ENCODE measurements at places on chromosomes 2 and 18. TPM values are rescaled to one million over a fixed set of nuclear protein-coding genes. Genes with fewer than 3 reads are reported as not detected.

GRCh38 chr2:23757686-23758433 lies 169.1 kb downstream of the ATAD2B start:
- H3K4me3 ChIP-seq, result no peak overlapping the region
- H3K36me3 ChIP-seq, result peaks cover 21% of the 10 kb centered on the region
- no peak overlapping the region for H3K27ac ChIP-seq

DNA sequence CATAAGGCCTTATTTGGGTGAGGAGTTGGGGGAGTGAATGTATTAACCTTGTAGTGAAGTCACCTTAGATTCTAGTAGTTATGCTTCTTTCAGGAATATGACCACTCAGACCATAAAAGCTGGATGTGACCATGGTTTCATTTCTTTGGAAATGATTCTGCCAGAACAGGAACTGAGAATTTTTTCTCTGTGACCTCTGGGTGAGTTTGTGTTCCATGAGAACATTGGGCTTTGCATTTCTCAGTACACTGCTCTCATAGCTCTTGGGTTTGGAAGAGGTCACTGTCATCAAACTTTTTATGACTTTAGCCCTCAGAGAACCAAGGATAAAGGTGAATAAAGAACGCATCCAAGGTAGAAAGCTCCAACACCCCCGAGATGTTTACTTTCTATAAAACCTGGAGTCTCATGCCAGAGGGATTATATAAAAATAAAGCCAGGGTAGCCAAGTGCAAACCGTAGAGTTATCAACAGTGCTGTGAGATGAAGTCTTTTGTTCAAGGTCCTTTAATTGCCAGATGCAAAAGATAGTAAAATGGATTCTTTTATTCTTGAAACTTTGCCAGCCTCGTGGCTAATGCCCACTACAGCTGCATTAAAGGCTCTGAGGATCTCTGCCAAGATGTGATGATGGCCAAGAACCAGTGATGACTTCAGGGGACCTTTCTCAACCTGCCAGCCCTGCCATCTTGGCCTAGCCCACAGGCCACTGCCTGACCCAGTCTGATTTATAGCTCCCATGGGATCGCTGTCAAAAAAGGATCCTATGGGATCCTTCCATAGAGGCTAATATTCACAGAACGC lies 27.8 kb upstream of the MAT2A start:
- no peak for DNase-seq
- H3K4me3 ChIP-seq, result no peak overlapping the region

DNA sequence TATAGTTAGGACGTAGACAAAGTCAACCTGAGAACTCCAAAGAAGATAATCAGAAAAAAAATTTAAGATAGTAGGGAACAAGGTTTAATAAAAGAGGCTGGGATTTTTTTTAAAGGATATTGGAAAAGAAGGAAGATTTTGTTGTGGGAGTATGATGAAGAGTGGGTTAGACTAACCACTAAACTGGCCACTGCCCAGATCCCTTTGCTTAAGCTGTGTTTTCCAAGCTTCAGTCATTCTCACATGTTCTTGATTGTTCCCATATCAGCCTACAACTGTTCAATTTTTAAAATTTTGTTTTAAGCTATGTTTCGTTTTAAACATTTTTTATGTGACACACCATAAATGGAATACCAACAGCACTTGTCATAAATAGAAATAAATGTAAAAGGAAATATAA lies 284.5 kb upstream of the MMADHC start:
- no peaks in the 10 kb centered on the region for H3K27me3 ChIP-seq
- no peak overlapping the region for H3K27ac ChIP-seq
- no peak overlapping the region for H3K4me3 ChIP-seq
- H3K36me3 ChIP-seq, result no peaks in the 10 kb centered on the region
- no peak for DNase-seq

- H3K27ac ChIP-seq, result no peak overlapping the region
- no peak for DNase-seq
- H3K36me3 ChIP-seq, result no peaks in the 10 kb centered on the region
- H3K27me3 ChIP-seq, result no peaks in the 10 kb centered on the region
- no peak overlapping the region for H3K4me3 ChIP-seq
Observed at GRCh38 chr2:187916799-187917198, 362.6 kb upstream of the TFPI start.

DNA sequence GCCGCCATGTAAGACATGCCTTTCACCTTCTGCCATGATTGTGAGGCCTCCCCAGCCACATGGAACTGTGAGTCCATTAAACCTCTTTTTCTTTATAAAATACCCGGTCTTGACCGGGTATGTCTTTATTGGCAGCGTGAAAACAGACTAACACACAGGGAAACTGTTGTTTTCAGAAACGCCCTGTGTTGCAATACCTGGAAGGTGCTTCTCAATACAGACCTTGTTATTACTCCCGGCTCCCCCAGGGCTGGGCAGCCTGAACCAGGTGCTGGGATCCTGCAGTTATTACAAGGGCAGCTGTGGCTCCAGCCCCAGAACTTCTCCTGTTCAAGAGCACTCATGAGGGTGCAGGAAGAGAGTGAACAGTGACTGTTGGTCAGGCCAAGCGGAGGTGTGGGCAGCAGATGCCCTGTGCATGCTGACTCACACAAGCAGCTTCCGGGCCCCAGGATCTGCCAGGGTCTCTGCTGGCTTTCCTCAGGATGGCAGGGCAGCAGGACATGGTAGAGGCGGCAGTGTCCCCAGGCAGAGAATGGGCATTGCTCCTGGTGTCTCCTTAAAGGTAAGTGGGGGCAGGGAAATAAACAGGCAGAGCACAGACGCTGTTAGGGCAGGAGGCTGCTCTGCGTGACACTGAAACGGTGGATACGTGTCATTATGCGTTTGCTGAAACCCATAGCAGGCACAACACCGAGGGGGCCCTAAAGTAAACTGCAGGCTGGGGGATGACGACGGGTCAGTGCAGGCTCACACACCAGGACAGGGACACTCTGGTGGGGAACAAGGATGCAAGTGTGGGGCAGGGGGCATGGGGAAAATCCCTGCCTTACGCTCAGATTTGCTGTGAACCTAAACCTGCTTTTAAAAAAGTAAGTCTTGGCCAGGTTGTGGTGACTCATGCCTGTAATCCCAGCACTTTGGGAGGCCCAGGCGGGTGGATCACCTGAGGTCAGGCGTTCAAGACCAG lies 89.1 kb downstream of the NDUFA10 start:
- peaks cover 18% of the 10 kb centered on the region for H3K4me1 ChIP-seq
- peaks cover 12% of the 10 kb centered on the region for H3K27me3 ChIP-seq
- H3K27ac ChIP-seq, result no peak overlapping the region
- peak; percentile 8 for DNase-seq
- H3K4me3 ChIP-seq, result no peak overlapping the region
- no peaks in the 10 kb centered on the region for H3K36me3 ChIP-seq

- peak overlapping the region; percentile 76 for H3K27ac ChIP-seq
- H3K4me1 ChIP-seq, result peaks cover 56% of the 10 kb centered on the region
- peaks cover 37% of the 10 kb centered on the region for H3K36me3 ChIP-seq
- DNase-seq, result no peak
- no peaks in the 10 kb centered on the region for H3K27me3 ChIP-seq
- H3K4me3 ChIP-seq, result no peak overlapping the region
Observed at GRCh38 chr2:230758566-230759480, 46.2 kb downstream of the CAB39 start.

- H3K27me3 ChIP-seq, result no peaks in the 10 kb centered on the region
- H3K4me3 ChIP-seq, result no peak overlapping the region
- H3K4me1 ChIP-seq, result no peaks in the 10 kb centered on the region
- H3K27ac ChIP-seq, result no peak overlapping the region
- no peaks in the 10 kb centered on the region for H3K36me3 ChIP-seq
Observed at GRCh38 chr2:201964631-201965206, 68.9 kb upstream of the FZD7 start.

GRCh38 chr2:945104-945503 lies 5.5 kb upstream of the SNTG2 start:
- DNase-seq, result no peak
- peaks cover 92% of the 10 kb centered on the region for H3K27me3 ChIP-seq
- H3K27ac ChIP-seq, result no peak overlapping the region
- H3K36me3 ChIP-seq, result no peaks in the 10 kb centered on the region

- no peaks in the 10 kb centered on the region for H3K27me3 ChIP-seq
- no peaks in the 10 kb centered on the region for H3K36me3 ChIP-seq
- no peak for DNase-seq
- no peak overlapping the region for H3K4me3 ChIP-seq
- H3K4me1 ChIP-seq, result no peaks in the 10 kb centered on the region
Observed at GRCh38 chr2:185417111-185417510, 321.5 kb upstream of the FSIP2 start.

CEBPZOS gene
- 61.3 TPM for total RNA-seq

RAB27B gene
- 0.16 TPM for total RNA-seq

ZNF532 gene
- total RNA-seq, result 59.3 TPM

TXNDC2 gene
- total RNA-seq, result not detected
